ENCODE measurements at places on chromosomes 12 and 14.

GRCh38 chr14:95503365-95504134, 12.9 kb downstream of the SYNE3 start:
- DNase-seq = no peak

DNA sequence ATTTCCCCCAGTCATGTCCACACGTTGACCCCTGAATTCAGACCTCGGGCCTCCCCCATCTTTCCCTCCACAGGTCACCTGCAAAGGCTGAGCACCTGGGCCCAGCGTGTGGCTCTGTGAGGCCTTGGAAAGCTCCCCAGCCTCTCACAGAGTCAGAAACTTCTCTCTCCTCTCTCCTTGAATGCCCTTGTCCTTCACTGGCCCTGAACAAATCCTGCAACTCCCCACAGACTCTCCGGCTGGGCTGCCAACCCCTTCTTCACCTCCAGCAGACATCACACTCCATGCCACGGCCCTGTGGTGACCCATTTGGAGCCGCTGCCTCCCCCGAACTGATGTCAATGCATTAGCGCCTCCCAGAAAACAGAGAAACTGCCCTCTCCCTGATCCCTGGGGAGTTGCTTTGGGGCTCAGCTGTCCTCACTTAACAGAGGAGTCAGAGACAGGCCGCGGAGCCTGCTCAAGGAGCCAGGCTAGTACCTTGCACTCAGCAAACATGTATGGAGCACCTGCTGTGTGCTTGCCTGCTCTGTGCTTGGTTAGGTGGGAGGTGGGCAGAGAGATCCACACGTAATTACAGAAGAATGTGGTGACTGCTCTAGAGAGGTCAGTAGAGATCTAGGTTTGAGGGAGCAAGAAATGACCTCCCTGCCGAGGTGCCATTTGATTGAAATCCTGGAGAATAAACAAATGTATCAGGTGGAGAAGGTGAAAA, 99.2 kb upstream of the PWP1 start:
- DNase-seq = no peak

GRCh38 chr14:23299211-23299957, 3.3 kb downstream of the PPP1R3E start:
- peak; percentile 58 for DNase-seq

- no peak for DNase-seq
Measured at GRCh38 chr12:70497508-70497907, 131.4 kb downstream of the KCNMB4 start.

- DNase-seq = no peak
Measured at GRCh38 chr12:94112121-94112520, 36.3 kb upstream of the PLXNC1 start.

- DNase-seq = no peak
Measured at GRCh38 chr12:51118706-51119105, 35.3 kb upstream of the CSRNP2 start.

- no peak for DNase-seq
Measured at GRCh38 chr12:69313209-69313608, 35.0 kb upstream of the LYZ start.

- DNase-seq = no peak
Measured at GRCh38 chr14:37263656-37264236, 66.0 kb downstream of the MIPOL1 start.

DNA sequence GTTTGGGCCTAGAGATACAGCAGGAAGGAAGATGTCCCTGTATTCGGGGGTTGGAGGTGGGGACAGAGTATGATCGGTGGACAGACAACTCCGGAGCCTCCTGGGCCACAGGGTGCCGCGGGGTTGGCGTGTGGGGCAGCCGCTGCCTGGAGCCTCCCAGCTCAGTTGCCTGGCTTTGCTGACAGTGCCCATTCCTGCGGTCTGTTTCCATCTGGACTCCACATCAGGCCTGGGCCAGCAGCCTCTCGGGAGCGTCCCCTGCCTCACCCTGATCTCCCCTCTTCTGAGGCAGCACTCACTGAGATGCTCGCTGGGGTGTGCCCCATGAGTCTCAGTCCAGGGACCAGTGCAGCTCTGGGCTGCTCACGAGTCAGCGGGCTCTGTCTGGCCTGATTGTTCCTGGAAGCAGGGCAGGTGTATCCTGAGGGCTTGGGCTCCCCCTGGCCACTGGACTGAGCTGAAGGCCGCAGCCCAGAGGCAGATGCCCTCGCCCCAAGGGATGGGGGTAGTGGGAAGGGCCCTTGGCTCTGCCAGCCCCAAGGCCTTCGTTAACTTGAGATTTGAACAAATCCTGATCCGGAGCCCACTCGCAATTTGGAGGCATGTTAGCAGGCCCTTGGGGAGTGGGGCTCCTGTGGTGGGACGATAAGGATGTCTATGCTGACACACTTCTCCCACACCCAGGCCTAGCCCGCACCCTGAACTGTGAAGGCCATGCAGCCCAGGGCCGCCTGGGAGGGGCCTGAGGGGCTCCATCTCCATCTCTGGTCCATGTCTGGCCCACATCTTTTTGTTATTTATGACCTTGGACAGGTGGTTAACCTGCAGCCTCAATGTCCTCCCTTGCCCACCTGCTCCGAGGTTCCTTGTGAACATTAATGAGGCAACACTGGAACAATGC, 7.5 kb downstream of the HIP1R start:
- no peak for DNase-seq

DNA sequence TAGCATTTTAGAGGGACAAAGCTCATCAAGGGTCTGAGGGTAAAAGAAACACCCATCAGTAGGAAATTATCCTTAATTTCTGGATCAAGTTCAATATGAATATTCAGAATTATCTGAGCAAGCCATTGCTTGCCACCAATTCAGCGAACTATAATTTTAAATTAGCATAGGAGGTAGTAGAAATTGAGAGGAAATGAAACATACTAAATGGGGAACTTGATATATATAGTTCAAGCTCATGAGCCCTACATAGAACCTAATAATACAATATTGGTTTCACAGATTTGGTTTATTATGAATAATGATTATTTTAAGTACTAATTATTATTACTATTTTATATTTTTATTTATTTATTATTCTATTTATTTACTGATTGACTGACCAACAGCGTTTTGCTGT, 42.1 kb upstream of the GXYLT1 start:
- DNase-seq = no peak

GRCh38 chr12:7940906-7941305, 4.9 kb upstream of the SLC2A3 start:
- DNase-seq = no peak

- DNase-seq = no peak
Measured at GRCh38 chr12:30757316-30757715, 2.6 kb upstream of the CAPRIN2 start.

DNA sequence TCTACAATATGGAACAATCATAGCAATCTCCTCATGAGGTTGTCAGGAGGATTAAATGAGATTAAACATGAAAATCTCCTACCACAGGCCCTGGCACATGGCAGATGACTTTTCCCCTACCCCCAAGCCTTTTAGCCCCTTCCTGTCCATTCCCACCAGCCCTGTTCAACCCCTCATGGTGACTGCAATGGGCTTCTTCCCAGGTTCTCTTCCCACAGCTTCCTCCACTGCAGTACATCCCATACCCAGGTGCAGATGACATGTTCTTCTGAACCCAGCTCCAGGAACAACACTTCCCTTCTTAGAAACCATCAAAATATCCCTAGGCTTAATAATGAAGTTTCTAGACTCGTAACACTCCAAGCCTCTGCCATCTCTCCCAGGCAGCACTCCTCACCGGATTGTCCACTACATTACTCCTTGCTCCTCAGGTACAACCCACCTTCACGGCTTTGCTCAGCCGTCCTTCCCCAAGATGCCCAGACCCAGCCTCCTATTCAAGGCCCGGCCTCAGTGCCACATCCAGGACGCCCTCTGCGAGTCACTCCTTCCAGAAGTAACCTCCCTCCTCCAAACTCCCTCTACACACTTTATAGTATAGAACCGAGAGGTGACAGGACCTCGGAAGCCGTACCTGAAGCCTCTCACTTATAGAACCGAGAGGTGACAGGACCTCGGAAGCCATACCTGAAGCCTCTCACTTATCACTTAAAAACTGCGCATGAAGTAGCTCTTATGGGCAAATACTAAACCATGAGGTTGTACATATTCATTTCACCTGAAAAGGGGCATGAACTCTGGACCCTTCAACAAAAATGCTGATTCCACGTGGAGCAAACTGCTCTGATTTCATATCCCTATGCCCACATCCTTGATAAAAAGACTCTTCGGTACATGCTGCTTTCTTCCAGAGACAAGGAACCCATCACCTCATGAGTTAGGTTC, 1.5 kb downstream of the CRACR2A start:
- no peak for DNase-seq

DNA sequence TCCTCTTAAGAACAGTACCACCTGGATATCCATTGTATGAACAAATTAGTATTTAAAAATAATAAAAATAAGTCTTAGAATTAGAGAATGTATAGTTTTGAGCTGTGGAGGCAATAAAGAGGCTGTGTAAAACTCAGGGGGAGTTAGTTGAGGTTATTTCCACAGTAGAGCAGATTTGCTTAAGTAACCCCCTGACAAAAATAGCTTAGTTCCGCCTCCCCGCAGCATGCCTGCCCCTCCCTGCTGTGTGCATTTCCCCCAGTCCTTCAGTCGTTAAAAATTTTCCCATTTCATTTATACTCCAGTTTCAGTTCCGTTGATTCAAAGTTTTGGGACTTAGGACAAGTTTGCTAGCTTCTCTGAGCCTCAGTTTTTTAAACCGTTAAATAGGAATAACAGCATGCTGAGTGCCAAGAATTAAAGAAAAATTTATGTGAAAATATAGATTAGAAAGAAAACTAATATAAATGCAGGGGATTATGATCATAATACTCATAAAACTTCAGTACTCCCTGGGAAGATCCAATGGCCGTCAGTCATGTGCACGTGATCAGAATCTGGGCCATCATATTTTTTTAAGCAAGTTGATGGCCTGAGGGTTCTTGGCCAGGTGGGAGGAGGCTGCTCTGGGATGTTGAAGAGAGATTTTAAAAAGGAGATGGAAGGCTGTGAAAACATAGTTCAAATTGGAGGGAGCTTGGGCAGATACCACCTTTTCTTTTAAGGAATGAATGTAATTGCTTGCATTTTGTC, 14.5 kb upstream of the SLC38A2 start:
- DNase-seq = no peak

GRCh38 chr12:3605692-3606091, 114.7 kb downstream of the PRMT8 start:
- no peak for DNase-seq

- no peak for DNase-seq
Measured at GRCh38 chr12:5433081-5433844, 1.4 kb downstream of the NTF3 start.

GRCh38 chr12:114835031-114835430, 151.1 kb upstream of the TBX3 start:
- DNase-seq = no peak
